ENCODE measurements at places on chromosomes 5 and 9.

GRCh38 chr9:38032266-38033110 lies 36.5 kb downstream of the SHB start:
- no peak for DNase-seq

- no peak for DNase-seq
These were observed 91.8 kb upstream of the MVB12B start for GRCh38 chr9:126234681-126235335.

DNA sequence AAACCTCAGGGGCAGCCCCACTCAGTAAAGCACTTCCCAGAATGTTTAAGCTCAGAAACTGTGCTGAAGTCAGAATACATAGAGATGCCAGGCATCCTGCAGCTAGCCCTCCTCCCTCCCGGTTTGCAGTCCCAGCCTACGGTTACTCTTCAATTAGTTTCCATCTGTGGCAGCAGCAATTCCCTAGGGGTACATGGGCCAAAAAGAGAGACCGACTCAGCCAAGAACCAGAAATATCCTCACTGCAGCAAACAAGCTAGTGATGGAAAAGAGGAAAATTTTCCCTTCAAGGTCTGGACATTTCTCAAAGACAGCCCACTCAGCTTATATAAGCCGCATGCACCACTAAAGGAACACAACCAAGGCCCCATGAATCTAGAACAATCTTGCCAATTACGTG lies 89.1 kb upstream of the PPP2R2B start:
- peak; percentile 54 for DNase-seq

DNA sequence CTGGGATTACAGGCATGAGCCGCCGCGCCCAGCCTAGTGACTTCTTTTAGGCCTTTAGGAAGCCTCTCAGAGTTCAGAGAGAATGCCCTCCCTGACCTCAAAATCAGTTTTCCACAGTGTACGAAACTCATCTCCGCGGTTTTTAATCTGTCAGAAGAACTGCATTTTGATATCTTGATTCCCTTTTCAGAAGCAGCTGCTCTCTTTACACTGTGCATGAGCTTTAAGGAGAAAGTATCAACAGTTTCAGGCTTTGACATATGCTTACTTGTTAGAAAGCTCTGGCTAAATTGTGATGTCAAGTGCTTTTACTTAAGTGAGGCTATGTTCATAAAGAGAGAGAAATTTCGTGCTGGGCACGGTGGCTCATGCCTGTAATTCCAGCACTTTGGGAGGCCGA lies 74.6 kb downstream of the USP20 start:
- DNase-seq = no peak

DNA sequence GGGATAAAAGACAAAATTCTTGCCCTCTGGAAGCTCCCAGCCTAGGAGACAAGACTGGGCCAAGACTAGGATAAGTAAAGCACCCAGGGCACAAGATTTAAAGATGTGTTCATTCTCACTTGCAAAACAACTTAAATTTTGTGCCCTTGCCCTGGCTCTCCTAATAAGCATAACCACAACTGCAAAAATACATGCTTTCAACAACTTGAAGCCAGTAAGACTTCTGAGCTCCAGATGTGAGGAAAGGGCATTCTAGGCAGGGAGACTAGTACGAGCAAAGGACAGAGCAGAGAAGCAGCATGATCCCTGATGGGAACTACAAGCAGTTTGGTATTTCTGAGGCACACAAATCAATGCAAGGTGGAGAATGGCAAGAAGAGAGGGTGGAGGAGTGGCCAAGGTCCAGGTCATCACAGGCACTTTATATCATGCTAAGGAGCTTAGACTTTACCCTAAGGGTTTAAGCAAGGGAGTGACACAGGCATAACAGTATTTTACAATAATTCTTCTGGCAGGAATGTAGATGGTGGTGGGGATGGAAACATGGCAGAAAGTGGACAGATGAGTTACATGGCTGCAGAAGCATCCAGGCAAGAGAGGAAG lies 30.1 kb upstream of the SIL1 start:
- DNase-seq = no peak

DNA sequence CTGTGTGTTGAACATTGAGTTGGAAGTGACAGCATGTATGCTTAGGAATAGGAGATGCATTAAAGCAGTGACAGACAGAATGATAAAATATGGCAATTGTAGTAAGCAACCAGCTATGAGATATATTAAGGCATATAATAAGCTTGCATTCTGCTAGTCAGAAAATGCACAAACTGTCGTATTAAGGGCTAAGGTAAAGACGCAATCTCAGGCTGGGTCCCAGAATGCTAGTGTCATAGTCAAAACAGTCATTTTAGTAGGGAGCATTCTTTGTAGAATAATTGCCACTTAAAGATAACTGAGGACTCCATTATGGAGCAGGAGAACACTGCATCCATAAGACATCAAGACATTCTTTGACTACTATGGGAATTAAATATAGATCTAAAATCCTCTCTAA lies 1369.7 kb upstream of the C9orf72 start:
- no peak for DNase-seq

DNA sequence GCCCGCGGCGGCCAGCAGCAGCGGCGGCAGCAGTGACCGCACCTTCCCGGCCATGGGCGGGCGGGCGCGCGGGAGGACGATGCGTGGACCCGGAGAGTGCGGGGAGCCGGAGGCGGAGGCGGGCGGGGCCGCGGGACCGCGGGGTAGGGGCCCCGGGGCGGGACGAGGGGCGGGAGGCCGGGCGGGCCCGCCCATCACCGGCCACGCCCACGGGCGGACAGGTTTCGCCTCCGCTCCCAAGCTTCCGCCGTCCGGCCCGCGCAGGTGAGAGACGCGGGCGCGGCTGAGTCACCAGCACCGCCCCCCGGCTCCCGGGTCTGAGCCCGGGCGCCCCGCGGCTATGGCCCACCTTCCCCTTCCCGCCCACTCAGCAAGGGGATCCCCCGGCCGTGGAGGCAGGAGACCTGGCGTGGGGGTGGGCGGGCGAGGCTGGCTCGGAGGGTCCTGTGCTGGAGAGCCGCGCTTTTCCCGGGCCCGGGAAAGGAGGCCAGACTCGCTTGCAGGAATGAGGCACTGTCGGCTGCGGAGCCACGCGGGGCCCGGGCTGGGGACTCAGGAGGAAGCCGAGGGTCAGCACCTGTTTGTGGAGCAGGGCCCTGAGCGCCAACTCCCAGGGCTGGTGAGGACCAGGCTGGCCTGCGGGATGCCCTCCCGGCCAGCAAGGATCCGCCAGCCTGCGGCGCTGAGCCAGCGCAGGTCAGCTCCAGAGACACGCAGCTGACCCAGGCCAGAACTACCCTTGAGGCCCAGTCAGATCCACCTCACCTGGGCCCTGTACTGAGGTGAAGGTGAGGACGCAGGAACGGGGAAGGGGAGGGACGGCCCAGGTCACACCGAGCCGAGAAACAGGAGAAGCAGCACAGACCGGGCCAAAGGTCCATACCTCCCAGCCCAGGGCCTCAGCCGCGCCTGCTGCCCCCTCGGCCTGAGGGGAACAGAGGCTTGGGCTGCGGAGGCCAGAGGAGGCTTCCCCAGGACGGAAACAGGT lies at the start of gene ENTPD2:
Gene ENTPD2 (minus strand): TSS at position 118 of the 988 bp plus-strand sequence. CDS start 64 bp downstream, at position 54.
- DNase-seq = no peak

- DNase-seq = no peak
These were observed 278.6 kb downstream of the SPOCK1 start for GRCh38 chr5:137220523-137220927.

DNA sequence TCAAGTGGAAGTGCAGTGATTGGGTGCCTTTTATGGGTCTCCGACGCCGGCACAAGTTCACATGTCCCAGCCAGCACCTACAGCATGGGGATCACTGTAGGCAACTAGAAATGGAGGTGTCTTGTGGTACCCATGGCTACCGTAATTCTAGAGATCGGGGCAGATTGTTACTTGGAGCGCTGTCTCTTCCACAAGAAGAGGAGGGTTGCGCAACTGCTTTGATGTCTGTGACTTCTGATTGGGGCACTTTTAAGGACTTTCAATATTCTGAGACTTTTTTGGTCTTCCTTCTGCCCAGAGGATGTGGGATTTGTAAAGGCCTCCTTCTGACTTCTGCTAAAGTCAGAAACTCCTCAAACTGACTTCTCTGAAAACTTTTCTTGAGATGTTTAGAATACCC lies 41.9 kb downstream of the GLRX start:
- DNase-seq = no peak

- no peak for DNase-seq
These were observed 422.1 kb downstream of the DMAC1 start for GRCh38 chr9:7377489-7377888.

All from dorsolateral prefrontal cortex (tissue), 122 donors.